Progenitor cell of endocrine pancreas (in vitro differentiated cells): ENCODE measurements at places on chromosomes 5 and 9.

DNA sequence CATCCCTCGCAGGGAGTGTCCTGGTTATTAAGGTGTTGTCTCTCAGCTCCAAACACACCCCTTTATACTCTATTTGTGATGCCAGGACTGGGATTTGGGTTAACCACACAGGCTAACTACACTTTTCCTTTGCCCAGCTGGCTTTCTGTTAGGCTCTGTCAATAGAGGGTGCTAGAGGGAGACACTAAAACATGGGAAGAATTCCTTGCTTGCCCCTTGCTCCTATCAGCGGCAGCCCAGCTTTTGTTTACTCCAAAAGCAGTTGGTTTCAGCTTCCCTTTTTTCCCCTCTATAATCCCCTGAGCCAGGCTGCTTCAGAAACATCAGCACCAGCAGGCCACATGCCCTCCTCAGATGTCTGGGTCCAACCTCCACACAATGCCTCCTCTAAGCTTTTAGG lies 297.1 kb downstream of the KCTD16 start:
- no peak for DNase-seq

DNA sequence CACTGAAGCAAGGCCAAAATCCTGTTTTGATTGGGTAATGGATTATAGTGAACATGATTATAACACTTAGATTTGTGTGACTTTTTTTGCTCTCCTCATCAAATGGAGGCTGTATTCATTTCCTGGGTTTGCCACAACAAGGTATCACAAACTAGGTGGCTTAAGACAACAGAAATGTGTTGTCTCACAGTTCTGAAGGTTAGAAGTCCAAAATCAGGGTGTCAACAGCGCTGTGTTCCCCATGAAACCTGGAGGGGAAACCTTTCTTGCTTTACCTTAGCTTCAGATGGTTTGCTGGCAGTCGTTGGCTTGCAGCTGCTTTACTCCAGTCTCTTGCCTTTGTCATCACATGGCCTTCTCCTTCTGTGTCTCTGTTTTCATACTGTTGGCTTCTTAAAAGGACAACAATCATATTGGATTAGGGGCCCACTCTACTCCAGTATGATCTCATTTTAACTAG lies 32.4 kb downstream of the CDC42SE2 start:
- no peak for DNase-seq

- no peak for DNase-seq
Measured at GRCh38 chr9:76330034-76330433, 64.2 kb downstream of the RFK start.

DNA sequence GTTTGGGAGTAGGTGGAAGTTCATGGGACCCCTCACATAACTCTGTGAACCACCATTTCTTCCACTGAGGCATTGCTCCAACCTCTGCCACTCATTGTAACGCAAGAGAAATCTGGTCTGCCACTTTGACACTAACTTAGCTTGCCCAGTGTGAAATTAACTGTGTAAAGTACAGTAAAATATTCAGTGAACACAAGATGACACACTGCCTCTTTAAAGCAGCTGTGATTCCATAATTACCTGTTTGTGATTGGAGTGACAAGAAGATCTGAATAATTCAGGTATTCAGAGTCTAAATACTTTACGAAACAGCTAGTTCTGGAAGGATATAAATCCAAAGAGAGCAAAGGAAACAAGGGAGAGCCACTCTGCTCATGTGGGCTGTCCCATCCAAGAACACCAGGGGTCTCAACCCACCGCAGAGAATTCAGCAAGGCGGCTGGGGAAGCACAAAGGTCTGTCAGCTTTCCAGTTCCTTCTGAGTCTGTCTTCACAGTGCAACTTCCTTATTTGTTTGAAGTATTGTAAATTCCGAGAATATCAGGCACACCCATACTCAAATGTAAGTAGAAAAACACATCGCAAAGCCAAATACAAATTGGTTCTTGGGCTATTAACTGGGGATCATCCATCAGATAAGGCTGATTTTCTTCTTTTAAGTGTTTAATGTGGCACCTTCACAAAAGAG lies 86.9 kb downstream of the GNAQ start:
- DNase-seq: no peak

DNA sequence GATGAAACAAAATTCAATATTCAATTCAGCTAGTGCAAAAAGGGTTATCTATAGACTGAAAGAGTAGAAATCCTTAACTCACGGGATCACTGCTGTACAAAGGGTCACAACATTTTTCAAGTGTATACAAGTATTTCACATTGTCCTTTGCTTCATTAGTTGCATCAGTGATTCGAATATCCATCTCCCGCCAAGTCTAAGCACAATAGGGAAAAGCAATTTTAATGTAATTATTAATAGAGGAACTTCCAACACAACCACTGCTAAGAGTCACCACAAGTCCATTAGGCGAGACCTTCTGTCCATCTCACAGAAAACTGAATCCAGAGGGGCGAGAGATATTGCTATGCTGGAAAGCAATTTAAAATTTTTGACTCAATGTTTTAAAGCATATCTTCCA lies 27.4 kb downstream of the DNAH5 start:
- DNase-seq: no peak

- DNase-seq: peak; percentile 54
Measured at GRCh38 chr5:172932313-172933017, 26.8 kb upstream of the RPL26L1 start.

DNA sequence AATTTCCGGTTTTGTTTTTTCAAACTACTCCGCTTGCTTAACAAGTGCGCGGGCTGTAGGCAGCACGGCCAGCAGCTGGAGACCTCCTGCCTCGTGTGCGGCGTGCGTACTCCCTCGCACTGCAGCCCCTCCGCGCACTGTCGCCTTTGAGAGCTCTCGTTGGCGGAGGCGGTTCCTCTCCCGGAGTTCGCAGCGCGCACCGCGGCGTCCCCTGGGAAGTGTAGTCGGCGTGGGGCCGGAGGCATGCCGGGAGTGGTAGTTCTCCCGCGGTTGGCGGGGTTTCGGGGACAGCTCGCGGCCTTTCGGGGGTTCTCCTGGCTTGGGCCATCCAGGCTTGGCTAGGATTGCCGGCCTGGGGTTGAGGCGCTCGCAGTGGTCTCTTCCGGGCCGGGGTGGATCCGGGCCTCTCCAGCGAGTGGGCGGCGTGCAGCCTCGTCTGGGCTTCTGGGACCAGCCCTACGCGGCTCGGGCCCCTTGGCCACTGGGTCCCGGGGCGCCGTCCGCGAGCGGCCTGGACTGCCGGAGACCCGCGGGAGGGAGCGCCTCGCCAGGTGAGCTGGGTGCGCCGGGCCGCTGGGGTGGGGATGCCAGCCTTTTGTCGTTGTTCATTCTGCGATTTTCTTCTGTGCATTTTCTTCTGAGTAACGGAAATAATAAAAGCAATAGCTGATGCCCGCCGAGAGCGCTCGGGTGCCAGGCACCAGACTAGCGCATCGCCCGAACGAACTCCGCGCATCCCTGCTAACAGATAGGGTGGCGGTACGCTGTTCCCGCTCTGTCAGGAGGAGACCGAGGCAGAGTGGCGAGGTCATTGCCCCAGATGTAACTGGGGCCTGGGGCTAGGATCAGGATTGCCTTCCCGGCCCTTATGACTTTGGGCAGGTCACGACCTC lies at the start of gene ZNF354C:
ZNF354C (plus strand) TSS at position 258 of the 893 bp plus-strand sequence. CDS start 1,696 bp downstream, outside the sequence.
- DNase-seq: peak; percentile 62

DNA sequence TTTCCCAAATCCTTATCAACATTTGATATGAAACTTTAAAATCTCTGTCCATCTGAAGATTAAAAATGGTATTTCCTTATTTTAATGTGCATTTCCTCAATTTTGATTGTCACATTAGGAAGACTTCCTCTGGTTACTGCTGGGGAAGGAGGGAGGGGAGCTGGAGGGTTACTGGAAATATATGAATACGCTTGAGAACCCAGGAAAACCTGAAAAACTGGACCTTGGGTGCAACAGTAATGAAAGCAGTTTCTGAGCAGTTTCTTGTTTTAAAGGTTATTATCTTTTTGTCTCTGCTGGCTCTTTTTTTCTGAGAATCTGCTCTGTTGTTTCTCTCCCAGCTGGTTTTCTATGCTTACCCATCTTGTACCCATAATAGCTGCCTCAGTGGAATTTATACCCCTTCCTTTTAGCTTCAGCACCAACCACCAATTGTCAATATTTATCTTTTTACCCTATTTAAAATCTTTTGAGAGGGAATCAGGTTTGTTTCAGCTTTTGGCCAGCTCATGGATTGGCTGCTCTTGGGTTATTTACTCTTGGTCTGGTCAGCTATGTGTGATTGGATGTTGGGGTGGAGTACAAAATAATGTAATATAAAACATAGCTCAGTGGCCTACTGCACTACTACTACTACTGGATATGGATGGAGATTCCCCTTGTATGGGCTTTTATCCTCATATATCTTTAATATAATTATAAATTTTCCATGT lies 67.4 kb downstream of the UNC13B start:
- DNase-seq: no peak

GRCh38 chr5:138000102-138000723 lies 32.7 kb downstream of the FAM13B start:
- no peak for DNase-seq

GRCh38 chr5:174596429-174596828 lies 128.0 kb upstream of the MSX2 start:
- no peak for DNase-seq

DNA sequence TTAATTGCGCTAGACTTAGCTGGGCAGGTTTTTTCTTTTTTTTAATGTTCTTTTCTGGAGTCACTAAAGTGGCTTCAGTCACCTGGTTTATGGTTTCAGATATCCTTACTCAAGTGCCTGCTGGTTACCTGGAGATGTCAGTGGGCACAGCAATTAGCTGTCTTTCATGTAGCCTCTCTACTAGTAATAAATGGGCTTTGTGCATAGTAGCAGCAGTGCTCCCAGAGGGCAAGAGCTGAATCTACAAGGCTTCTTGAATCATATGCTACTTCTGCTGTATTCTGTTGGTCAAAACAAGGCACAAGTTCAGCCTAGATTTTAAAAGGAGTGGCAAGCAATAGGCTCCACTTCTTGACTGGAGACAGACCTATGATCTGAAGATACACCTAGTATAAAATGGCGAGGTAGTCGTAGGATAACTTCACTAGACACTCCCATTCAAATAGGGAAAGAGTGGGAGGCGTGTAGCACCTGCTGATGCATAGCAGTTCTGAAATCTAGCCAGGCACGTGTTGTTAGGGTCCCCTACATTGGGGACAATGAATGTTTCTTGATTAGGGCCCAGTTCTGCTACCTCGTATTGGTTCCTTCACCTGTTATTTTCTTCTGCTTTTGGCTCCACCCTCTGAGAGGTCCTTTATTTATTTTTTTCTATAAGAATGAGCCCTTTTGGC lies 7.0 kb downstream of the SCAMP1 start:
- no peak for DNase-seq

GRCh38 chr5:125402787-125403186 lies 656.3 kb upstream of the ZNF608 start:
- DNase-seq: no peak

GRCh38 chr9:100583014-100583802 lies 5.3 kb downstream of the CAVIN4 start:
- no peak for DNase-seq

GRCh38 chr9:18834740-18835361 lies 198.2 kb downstream of the SAXO1 start:
- DNase-seq: no peak

DNA sequence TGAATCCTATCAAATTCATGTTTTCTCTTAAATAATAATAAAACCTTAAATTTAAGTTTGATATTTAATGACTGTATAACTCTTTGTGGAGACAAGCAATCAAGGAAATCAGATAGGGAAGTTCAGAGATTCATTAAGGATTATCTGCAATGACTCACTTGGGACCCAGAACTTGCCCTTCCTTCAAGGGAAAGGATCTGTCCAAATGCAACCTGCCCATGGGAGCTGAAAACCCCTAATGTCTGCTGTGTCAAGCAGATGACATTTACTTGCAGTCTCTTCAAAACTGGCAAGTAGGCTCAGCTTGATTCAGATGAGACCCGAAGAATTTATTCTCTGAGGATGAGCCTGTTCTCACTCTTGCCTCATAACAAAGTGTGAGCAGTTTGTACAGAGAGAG lies 1577.6 kb downstream of the EFNA5 start:
- DNase-seq: no peak

DNA sequence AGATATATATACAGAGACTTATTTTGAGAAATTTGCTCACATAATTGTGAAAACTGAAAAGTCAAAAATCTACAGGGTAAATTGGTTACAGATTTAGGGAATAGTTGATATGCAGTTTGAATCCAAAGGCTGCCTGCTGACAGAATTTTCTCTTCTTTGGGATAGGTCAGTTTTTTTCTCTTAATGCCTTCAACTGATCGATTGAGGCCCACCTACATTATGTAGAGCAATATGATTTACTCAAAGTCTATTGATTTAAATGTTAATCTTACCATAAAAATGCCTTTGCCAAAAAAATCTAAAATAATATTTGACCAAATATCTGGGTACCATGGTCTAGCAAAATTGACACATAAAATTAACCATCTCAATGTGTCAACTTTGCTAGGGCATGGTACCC lies 3.9 kb upstream of the GHR start:
- no peak for DNase-seq

GRCh38 chr5:124910354-124911016 lies 164.0 kb upstream of the ZNF608 start:
- DNase-seq: no peak

GRCh38 chr5:142977363-142978051 lies 207.3 kb downstream of the ARHGAP26 start:
- no peak for DNase-seq
